ENCODE measurements at places on chromosomes 5 and 9.

- H3K36me3 ChIP-seq: no peaks in the 10 kb centered on the region
- peaks cover 16% of the 10 kb centered on the region for H3K4me1 ChIP-seq
- DNase-seq: no peak
- peak overlapping the region; percentile 49 for H3K27ac ChIP-seq
Observed at GRCh38 chr9:88786291-88787079, 204.8 kb upstream of the S1PR3 start.

- no peaks in the 10 kb centered on the region for H3K4me1 ChIP-seq
- no peak overlapping the region for H3K27ac ChIP-seq
- no peak overlapping the region for H3K4me3 ChIP-seq
- H3K36me3 ChIP-seq: no peaks in the 10 kb centered on the region
- no peak for DNase-seq
Observed at GRCh38 chr5:115501464-115502210, 42.9 kb downstream of the FEM1C start.

DNA sequence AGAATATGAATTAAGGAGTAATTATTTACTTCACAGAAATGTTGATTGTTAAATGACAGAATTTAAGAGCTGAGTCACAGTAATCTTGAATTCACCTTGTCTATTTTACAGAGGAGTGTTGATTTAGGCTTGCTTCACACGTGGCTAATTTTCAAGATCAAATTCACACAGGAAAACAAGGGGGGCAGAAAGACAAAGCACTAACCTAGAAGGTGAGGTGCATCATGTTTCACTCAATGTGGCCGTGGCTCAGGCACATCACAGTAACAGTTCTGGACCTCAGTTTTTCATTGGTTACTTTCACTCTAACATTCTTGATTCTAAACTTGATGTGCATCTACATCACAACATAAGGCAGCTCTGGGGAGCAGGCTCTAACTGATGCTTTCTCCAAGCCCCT, 69.6 kb upstream of the GNAQ start:
- H3K27me3 ChIP-seq: no peaks in the 10 kb centered on the region
- H3K36me3 ChIP-seq: no peaks in the 10 kb centered on the region
- DNase-seq: no peak
- no peaks in the 10 kb centered on the region for H3K4me1 ChIP-seq
- H3K4me3 ChIP-seq: no peak overlapping the region

- no peaks in the 10 kb centered on the region for H3K27me3 ChIP-seq
- no peak for DNase-seq
- no peaks in the 10 kb centered on the region for H3K4me1 ChIP-seq
- no peak overlapping the region for H3K4me3 ChIP-seq
- H3K36me3 ChIP-seq: no peaks in the 10 kb centered on the region
Observed at GRCh38 chr5:119340597-119341218, 15.1 kb upstream of the TNFAIP8 start.

DNA sequence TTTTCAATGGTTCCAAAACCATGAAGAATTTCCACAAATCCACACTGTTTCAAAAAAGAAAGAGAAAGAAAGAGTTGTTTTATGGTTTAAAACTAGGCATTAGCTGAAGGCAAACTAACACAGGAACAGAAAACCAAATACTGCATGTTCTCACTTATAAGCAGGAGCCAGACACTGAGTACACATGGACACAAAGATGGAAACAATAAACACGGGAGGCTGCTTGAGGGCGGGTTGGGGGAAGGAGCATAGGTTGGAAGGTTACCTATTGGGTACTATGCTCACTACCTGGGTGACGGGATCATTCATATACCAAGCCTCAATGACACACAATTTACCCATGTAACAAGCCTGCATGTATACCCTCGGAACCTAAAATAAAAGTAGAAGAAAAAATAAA, 45.0 kb downstream of the SEMA6A start:
- H3K27me3 ChIP-seq: no peaks in the 10 kb centered on the region
- no peak overlapping the region for H3K4me3 ChIP-seq
- H3K36me3 ChIP-seq: no peaks in the 10 kb centered on the region
- DNase-seq: no peak
- peak overlapping the region; percentile 34 for H3K27ac ChIP-seq
